ENCODE measurements at places on chromosomes 5 and 9. TPM values are rescaled to one million over a fixed set of nuclear protein-coding genes. Genes with fewer than 3 reads are reported as not detected.

The PCDHA1 gene
- total RNA-seq = 1.7 TPM

DNA sequence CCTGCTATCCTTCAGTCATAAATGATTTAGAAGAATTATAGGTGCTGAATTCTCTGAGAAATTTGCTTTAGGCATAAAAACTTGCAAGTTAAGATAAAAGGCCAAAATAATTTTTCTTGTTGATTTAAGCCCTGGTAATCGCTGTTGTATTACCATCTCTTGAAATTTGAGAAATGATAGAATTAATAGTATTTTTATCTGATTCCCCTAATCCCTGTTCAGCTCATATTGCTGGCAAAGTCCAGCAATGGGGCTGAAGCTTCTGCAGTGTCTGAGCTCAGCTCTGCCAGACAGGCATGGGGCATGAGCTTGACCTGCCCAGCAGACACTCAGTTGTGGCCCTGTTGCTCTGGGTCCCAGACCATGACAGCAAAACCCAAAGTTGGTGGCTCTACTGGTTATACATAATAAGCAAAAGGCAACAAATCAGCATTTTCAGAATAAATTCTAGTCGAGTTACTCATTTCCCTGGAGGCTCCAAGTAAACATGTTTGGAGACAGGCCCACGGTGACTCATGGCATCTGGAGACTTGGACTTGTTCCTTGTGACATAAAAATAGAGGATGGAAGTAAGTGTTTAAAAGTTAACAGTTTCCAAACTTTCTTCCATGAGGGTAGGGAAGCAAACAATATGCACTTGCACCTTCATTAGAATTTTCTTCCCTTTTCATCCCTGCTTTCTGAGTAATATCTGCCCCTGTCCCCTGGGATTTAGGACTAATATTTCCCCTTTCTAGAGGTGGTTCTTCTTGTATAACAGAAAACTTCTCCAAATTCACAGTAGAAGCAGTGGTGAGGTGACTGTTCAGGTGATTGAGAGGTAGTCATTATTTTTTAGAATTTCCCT is 60.2 kb upstream of the SLC2A8 start:
- no peaks in the 10 kb centered on the region for H3K36me3 ChIP-seq
- H3K4me1 ChIP-seq = peaks cover 28% of the 10 kb centered on the region
- H3K4me3 ChIP-seq = no peak overlapping the region
- no peaks in the 10 kb centered on the region for H3K27me3 ChIP-seq
- peak; percentile 75 for DNase-seq

GRCh38 chr5:28488752-28489151 is 1450.4 kb upstream of the CDH9 start:
- no peak overlapping the region for H3K4me3 ChIP-seq
- DNase-seq = no peak
- H3K4me1 ChIP-seq = no peaks in the 10 kb centered on the region
- H3K27me3 ChIP-seq = no peaks in the 10 kb centered on the region

DNA sequence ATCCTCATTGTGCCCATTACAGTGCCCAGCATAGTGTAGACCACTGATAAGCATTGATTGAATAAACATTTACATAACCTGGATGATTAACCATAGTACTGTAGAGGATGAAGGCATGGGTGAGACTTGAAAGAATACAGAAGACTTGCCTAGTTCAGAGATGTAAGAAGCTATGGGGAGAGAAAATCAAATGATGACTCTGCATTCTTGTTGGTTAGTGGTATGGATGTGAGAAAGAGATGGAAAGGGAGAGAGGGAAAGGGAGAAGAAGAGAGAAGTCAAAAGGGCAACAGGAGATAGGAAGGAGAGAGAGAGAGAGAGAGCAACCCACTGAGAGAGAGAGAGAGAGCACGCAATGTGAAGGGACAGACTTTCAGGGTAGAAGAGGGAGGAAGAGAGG is 26.8 kb downstream of the YIPF5 start:
- no peak for DNase-seq
- H3K27me3 ChIP-seq = no peaks in the 10 kb centered on the region
- H3K4me3 ChIP-seq = no peak overlapping the region
- H3K36me3 ChIP-seq = no peaks in the 10 kb centered on the region
- H3K27ac ChIP-seq = no peak overlapping the region

GRCh38 chr5:95712347-95712958 is 18.7 kb upstream of the RHOBTB3 start:
- no peak overlapping the region for H3K27ac ChIP-seq
- H3K4me3 ChIP-seq = no peak overlapping the region
- H3K36me3 ChIP-seq = no peaks in the 10 kb centered on the region
- no peak for DNase-seq
- H3K4me1 ChIP-seq = peaks cover 5% of the 10 kb centered on the region
- H3K27me3 ChIP-seq = no peaks in the 10 kb centered on the region

DNA sequence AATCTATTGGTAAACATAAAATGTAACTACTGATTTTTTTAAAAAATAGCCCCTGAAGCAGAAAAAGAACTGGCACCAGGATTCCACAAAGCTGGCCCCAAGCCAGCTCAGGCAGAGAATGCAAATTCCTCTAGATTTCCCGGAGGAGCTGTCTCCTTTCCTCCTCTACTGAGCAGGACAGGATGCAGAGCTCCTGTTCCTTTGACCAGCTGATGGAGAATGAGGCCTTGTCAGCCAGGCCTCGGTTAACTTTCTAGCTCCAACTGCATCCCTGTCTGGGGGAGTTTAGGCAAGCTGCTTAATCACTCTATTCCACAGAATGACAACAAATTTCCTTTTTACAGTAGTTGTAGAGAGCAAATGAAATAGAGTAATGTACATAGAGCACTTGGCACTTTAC is 155.5 kb downstream of the GNAQ start:
- peak; percentile 23 for DNase-seq
- H3K27ac ChIP-seq = no peak overlapping the region
- H3K4me1 ChIP-seq = peaks cover 11% of the 10 kb centered on the region
- no peaks in the 10 kb centered on the region for H3K36me3 ChIP-seq

All from testis (tissue), 5 donors.